Fibroblast of skin of left biceps (primary cell): ENCODE measurements at places on chromosomes 12 and 14.

DNA sequence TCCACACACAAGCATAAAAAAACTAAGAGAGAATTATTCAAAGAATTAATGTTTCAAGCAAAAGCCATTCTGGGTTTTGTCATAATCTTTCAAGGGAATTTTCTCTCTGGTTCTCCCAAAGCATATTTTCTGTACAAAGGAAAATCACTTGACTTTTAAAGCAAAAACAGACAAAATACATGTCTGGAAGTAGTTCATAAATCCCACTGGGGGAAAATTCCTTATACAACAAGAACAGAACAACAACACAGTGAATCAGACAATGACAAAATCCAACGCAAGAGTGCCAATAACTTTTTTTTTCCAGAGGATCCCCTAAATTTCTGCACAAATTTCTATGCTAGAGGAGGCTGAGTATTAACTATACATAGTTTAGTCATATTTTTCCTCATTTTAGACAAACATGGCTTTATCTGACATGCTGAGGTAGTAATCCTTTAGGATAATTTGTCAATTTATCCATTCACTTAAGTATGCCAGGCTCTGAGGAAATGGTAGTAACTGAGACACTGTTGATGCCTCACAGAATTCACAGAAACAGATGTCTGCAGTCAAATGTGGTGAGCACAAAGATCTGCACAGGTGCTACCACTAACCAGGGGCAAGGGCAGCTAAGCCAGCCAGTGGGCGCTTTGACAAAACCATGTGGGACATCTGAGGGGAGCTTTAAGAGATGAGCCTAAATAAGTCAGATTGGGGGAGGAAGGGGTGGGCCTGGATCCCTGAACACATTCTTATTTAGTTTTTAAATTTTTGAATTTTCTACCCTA, 38.0 kb downstream of the GRIP1 start:
- no peak for DNase-seq

DNA sequence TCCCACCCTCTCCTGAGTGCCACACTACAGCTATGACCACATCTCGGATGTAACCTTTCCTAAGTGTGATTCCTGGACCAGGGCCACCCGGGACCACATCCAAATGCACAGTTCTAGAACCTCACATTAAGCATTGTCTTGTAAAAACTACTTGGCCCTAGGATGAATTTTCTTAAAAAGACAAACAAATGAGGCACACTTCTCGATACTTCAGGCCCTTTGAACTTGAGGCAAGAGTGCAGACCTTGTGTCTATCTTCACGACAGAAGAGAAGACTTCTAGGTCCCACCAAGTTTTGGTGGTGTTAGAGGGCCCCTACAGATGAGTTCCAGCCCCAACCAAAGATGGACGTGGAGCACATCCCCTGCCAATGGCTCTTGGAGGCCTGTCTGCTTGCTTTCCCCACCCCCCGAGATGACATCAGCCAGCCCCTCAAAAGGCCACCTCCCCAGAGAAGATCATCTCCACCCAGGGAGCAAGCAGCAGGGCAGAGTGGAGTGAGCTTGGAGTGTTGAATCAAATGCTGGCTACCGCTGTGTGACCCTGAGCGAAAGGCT, 9.3 kb downstream of the ISCU start:
- no peak for DNase-seq

DNA sequence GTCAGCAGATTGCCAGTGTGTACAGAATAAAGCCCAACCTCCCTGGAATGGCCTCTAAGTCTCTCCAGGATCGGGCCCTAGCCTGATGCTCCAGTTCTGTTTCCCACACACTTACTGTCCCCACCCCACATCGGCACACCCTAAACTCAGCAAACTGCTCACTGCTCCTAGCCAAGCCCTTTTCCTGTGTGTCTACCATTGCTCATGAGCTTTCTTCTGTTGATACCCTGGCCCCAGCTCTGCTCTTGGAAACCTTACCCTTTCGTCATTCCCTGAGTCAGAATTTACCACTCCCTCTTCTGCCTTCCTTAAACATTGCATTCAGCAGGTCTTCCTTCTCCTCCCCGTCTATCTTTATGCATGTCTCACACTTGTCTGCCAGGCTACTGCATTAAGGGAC, 158.9 kb downstream of the TMX1 start:
- DNase-seq: no peak

- DNase-seq: no peak
Observed at GRCh38 chr14:92549859-92550230, 36.3 kb downstream of the RIN3 start.

GRCh38 chr14:24368562-24369252, 723 bp downstream of the NFATC4 start:
- peak; percentile 87 for DNase-seq

- no peak for DNase-seq
Observed at GRCh38 chr12:14845350-14845750, 2.0 kb upstream of the ART4 start.

- DNase-seq: no peak
Observed at GRCh38 chr12:10256064-10256463, 43.4 kb downstream of the GABARAPL1 start.

DNA sequence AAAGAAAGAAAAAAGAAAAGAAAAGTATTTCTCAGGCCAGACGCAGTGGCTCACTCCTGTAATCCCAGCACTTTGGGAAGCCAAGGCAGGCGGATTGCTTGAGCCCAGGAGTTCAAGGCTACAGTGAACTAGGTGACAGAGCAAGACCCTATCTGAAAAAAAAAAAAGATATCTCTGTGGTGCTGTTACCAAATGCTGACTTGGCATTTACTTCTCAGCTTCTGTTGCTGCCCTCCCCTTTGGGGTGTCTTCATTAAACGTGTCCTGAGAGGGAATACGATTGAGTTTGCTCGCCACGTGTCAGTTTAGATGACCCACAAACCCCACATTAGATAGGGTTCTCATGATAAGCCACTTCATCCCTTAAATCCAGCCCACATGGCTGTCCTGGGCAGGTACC, 4.4 kb upstream of the POLR3B start:
- no peak for DNase-seq

DNA sequence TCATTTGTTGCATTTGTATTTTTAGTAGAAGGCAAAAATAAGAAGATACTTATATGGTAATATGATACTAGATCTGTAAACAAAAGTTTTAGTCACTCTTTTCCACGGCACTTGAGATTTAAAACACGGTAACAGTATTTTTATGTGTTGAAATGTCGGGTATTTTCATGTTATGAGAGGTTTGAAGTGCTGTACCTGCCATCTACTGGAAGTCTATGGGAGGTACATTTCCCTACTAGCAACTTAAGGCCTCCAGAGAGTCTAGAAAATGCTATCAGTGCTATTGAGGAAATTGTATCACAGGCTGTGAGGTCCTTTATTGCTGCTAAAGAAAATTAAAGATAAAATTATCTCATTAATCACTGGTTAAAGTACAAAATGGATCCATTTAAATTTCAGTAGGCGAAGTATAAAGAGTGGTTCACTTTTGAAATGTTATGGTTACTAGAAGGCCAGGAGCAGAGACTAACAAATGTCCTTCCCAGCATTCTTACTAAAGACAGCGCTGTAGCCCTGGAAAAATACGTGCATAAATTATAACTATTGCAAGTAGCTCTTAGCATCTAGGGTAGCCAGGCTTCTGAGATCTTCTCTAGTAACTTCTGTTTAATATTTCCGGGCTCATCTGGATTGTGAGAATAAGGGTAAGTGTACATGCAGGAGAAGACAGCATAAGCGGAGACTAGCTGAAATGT, 77.6 kb upstream of the PRKD1 start:
- DNase-seq: peak; percentile 40

- DNase-seq: no peak
Observed at GRCh38 chr12:100799770-100800169, 5.2 kb downstream of the ANO4 start.

GRCh38 chr12:39442831-39443080, 164 bp downstream of the KIF21A start:
- DNase-seq: no peak

- no peak for DNase-seq
Observed at GRCh38 chr12:15858353-15858752, 23.8 kb upstream of the STRAP start.

- no peak for DNase-seq
Observed at GRCh38 chr14:69152181-69152901, 578 bp downstream of the DCAF5 start.

GRCh38 chr12:44336577-44336976, 500.7 kb downstream of the TMEM117 start:
- no peak for DNase-seq

GRCh38 chr12:121805171-121806008, 1.6 kb downstream of the SETD1B start:
- DNase-seq: no peak

GRCh38 chr12:75666939-75667334, 155.5 kb upstream of the KRR1 start:
- DNase-seq: peak; percentile 53

- no peak for DNase-seq
Observed at GRCh38 chr14:33404964-33405574, 466.4 kb downstream of the NPAS3 start.

DNA sequence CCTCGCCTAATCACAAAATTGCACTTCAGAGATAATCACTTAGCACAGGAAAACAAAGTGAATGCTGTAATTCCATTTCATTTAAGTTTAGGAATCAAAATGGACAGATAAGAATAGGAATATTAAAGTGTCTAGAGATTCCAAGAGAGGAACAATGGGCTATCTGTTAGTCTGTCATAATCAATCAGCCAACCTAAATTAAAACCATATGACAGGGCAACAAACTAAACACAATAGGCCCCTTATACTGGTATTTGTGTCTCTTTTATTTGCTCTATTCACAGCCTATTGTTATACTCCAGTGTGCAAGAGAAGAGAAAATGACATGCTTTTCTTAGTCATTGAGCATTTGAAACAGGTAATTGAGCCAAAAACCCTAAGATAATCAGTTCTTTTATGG, 259.4 kb downstream of the PRKD1 start:
- DNase-seq: no peak

GRCh38 chr12:56190695-56191155, 1.4 kb upstream of the SMARCC2 start:
- no peak for DNase-seq

DNA sequence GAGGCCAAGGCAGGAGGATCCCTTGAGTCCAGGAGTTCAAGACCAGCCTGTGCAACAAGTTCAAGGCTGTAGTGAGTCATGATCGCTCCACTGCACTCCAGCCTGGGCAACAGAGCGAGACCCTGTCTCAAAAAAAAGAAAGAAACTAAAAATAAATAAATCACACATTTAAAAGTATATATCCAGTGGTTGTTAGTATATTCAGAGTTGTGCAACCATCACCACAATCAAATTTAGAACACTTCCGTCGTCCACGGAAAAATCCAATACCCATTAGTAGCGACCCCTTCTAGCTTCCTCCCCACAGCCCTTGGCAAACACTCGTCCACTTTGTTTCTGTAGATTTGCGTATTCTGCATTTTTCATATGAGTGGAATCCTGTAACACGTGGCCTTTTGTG, 44.7 kb upstream of the EML1 start:
- DNase-seq: no peak

DNA sequence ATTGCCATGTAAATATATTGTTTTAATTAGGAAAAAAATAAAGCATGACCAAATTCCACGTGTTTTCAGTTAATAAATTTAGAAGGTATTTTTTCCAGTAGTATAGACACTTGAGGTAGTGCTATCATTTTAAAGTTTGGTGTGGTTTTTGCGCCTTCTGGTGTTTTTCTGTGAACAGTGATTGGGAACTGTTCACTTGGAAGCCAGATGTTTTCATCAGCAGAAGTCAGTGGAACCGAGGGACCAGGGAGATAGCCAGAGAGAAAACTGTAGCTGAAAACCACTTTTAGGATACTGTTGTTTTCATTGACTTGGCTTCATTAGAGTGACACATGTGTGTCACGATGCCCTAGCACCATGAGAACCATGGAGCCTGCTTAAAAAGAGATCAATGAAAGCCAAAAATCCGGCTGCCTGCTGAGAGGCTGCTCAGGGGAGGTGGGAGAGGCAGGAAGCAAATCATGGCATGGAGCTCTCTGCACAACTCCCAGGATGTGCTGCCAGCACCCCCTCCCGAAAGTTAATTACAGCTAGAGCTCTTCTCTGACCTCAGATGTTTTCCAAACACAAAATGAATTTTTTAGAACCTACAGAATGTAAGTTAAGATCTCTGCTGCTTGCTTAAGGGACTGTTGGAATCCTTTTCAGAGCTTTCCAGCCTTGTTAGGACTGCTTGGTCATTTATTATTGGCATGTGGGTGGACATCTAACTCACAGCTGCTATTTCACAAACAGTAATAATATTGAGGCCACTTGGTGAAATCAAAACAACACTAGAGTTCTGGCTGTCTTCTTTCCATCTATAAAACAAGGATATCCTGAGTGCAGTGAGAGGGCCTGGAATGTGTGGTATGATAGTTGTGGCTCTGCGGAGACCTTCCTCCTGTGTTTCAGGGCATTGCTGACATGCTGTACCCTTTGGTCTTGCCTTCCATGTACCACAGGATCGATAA, 192.3 kb downstream of the ANO4 start:
- DNase-seq: no peak

DNA sequence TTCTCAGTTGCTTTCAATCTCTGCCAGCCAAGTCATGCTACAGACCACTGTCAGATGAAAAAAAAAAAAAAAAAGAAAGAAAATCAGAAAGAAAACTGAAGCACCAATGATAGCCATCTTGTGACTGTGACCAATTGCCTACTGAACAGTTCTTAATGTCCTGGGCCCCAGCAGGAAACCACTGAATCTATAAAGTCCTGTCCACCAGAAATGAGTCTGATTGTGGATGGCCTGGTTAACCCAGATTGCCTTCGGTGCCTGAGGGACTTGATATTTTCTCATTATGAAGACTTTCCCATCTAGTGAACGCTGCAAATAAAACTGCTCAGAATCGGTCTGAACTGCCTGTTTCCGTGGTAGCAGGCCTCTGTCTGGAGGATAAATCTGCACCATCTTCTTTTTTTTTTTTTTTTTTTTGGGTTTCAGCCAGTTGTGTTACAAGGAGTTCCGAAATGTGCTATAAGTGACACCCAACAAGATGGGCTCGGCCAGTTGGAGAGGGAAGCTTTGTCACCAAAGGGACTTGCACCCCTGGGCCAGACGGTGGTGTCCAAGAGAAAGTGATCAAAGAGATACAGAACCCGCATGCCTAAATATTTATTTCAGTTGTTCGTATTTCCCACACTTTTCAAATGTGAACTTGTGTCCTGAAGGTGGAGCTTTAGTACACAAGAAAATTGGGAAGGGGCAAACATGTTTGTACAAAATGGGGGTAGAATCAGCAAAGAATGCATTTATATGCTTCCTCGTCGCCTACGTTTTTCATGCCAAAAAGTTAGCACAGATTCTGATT, 3.0 kb upstream of the PLXNC1 start:
- peak; percentile 30 for DNase-seq

GRCh38 chr12:116620492-116621191, 61.5 kb downstream of the MAP1LC3B2 start:
- DNase-seq: no peak

GRCh38 chr14:69079188-69079742, 73.7 kb downstream of the DCAF5 start:
- peak; percentile 86 for DNase-seq
